ENCODE measurements at places on chromosomes 7 and 10.

DNA sequence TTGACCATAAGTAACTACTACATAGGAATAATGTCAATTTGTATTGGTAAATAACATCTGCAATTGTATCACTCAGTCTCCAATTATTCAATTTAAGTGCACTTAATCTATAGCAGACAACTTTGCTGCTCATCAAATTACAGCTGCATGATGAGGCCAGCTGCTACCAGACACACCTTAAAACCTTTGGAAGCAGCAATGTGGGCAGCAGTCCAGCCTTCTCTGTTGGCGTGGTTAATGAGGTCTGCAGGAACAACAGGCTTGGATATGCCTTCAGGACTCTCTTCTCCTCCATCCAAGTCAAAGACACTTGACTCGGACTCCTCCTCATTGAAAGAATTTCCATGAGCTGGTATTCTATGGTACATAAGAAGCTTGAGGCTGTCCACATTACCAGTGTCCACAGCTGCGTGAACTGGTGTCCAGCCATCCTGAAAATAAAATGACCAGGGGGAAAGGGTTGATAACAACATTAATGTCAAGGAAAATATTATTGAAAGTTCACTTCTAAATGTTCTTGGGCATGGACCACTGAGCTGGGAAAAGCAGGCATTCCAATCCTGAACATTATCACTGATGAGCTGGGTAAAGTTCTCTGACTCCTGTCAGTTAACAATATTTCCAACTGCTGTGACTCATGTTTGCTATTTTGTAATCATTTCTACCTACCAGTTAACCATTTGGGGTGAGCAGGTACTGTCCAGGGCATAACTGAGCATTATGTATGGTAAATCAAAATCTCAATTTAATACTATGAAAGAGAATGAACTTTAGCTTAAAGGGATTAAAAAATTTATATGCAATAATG lies 95.7 kb downstream of the CTTNBP2 start:
- no peak for DNase-seq

DNA sequence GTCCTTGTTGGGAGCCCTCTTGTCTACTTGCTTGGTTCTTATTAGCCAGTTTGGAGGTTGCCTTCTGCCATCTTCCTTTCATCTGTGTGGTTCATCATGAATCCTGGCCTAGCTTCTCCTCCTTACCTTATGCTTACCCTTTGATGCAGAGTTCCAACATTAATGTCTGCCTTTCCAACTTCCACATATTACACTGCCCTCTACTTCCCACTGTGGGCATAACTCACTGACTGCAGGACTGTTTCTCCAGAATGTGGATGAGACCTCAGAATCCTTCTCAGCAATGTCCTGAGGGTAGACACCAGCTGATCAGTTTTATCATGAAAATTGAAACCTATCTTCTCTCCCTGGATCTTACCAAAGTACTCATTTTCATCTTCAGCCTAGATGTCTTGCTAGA lies 491.0 kb downstream of the LRMDA start:
- no peak for DNase-seq

GRCh38 chr10:115871855-115872254 lies 401.2 kb downstream of the GFRA1 start:
- no peak for DNase-seq

- DNase-seq = no peak
These were observed 572 bp downstream of the CHST12 start for GRCh38 chr7:2403718-2404648.

DNA sequence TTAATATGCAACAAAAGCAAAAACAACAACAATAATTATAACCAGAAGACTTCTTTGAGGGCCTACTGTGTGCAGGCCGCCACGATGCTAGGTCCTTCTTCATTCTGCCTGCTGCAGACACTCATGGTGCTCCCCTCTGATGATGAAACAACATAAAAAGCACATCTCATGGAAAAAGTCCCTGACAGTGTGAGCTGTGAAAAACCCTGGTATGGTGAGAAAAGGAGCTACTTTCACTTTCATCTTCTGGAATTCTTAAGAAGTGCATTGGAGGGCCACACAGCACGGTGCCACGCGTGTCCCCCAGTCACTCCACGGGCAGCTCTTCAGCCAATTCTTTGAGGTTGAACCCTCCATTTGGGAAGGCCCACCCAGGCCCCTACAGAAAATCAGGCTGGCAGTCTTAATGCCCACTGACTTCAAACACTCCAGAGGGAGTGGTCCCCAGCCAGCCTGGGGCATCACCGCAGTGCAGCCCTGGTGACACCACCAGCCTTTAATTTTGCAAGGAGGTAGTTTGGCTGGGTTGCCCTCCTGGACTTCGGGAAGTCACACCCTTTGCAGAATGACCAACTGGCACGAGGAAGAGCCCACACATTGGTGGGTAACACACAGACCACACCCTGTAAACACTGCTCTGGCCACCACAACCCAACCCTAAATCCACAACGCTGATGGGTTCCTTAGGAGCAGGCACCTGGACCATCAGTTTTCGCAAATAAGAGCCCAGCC lies 7.7 kb downstream of the KCNMA1 start:
- DNase-seq = no peak

GRCh38 chr7:32068411-32069101 lies 1.7 kb downstream of the PDE1C start:
- no peak for DNase-seq

GRCh38 chr10:103761075-103761920 lies 94.1 kb downstream of the SH3PXD2A start:
- peak; percentile 35 for DNase-seq

GRCh38 chr7:95316588-95316987 lies 7.7 kb downstream of the PON1 start:
- DNase-seq = no peak

GRCh38 chr10:132163278-132163765 lies 23.4 kb upstream of the DPYSL4 start:
- peak; percentile 96 for DNase-seq

- DNase-seq = no peak
These were observed 95.0 kb downstream of the GRB10 start for GRCh38 chr7:50687575-50688225.

DNA sequence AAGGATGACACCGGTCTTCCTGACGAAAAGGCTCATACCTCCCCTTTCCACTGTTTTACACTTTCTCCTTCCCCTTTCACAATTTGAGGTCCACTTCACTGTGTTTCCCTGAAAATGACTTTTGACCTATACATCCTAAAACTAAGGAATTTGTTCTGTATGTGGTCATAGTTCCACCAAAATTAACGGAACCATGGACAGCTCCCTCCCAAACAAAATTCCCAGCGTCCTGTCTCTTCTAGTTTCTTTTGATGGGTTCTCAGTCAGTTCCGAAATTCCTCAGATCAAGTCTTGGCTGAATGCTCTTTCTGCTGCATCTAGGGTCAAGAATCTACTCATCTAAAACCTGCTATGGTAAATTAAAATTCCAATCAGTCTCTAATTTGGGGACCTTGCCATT lies 1191.9 kb downstream of the CNTNAP2 start:
- DNase-seq = no peak

DNA sequence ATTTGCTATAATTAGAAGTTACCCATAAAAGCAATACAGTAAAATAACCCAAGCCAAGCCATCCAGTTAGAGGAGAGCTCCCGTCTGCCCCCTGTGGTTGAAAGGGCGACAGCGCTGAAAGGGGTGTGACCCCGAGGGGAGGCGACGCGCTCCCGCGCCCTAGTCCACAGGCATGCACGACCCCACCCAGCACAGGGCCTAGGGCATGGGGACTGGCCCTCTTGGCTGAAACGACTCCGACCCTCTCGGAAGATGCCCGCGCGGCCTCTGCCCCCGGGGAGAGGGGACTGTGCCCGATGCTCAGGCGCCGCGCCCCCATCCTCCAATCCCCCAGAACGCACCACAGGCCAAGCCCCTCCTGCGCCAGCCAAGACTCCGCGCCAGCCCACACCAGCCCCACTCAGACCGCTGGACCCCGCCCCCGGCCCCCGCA lies 64.0 kb downstream of the CSGALNACT2 start:
- DNase-seq = peak; percentile 15

- no peak for DNase-seq
These were observed 672 bp downstream of the GTPBP4 start for GRCh38 chr10:988667-989545.

- peak; percentile 73 for DNase-seq
These were observed 51.9 kb downstream of the DENND11 start for GRCh38 chr7:141649865-141650634.

- DNase-seq = no peak
These were observed 18.1 kb downstream of the CFAP58 start for GRCh38 chr10:104371753-104372152.

- DNase-seq = peak; percentile 94
These were observed 62.3 kb upstream of the LBX1 start for GRCh38 chr10:101291331-101292193.

- DNase-seq = no peak
These were observed 56.6 kb downstream of the CCDC3 start for GRCh38 chr10:12944931-12945330.

DNA sequence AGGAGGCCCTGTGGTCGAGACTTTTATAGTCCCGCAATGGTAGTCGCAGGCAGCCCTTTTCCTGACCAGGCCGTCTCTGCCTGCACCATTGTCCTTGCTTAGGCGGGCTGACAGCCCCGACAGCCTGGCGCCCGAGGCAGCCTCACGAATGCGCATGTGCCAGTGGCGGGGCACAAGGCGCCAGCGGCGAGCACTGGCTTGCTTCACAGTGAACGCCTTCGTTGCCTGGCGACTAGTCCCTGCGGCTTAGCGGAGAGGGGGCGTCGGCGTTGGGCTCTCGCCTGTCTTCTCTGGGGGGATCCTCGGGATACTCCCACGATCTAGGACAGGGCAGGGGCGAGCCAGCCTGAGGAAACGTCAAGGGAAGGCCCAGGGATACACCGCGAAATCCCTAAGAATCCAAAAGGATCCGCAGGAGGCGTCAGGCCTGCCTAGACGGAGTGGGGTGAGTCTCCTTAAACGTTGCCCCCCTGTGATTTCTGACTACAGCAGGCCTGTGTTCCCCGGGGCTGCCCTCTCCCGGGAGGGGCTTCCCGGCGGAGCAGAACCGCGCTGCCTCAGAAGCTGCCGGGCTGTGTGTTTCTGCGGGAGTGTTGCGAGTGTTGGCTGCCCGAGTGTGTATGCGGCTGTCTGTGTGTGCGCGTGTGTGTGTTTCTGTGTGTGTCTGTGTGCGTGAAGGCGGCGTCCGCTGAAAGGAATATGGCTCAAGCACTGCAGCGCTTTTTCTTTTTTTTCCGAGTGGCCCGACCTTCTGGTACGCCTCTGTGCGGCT lies 20.5 kb upstream of the ZNF273 start:
- DNase-seq = no peak

DNA sequence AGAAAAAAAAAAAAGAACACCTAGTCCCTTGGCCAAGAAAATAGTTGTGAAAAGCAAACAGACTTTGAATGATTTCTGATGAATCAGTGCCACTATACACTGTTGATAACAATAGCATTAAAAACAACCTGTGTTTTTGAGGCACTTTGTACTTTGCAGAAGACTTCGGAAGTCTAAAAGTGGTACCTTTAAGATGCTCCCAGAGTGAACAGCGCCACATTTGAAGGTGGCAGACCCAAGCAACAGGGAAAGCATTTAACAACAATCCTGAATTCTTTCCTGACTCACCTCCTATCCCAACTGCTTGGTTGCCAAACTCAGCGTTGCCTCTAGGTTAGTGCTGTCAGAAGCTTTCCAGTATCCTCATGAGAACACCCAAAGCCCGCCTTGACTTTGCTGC lies 102.5 kb upstream of the CCDC6 start:
- no peak for DNase-seq

DNA sequence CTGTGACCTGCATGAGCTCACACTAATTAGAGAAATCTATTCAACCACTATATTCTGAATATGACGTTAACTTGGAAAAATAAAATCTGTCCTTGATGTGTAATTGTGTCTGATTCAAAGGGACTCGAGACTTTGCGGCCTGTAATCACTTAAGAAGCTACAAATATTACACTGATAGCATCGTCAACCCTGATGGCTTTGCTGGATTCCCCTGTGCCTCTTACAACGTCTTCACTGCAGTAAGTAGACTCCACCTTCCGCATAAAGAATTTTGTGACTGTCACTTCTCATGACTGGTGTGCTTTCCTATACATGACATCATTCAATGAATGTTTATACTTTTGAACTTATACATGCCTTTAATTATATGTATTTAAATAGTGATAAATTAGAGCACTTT lies 10.1 kb downstream of the PNLIP start:
- no peak for DNase-seq

- no peak for DNase-seq
These were observed 8.8 kb upstream of the ZNF248 start for GRCh38 chr10:37865957-37866803.

- DNase-seq = no peak
These were observed 182.4 kb downstream of the PLXNA4 start for GRCh38 chr7:132393789-132394261.

- DNase-seq = no peak
These were observed 464.3 kb upstream of the ADARB2 start for GRCh38 chr10:2201534-2202099.

GRCh38 chr7:25901658-25902057 lies 250.3 kb upstream of the NFE2L3 start:
- no peak for DNase-seq

DNA sequence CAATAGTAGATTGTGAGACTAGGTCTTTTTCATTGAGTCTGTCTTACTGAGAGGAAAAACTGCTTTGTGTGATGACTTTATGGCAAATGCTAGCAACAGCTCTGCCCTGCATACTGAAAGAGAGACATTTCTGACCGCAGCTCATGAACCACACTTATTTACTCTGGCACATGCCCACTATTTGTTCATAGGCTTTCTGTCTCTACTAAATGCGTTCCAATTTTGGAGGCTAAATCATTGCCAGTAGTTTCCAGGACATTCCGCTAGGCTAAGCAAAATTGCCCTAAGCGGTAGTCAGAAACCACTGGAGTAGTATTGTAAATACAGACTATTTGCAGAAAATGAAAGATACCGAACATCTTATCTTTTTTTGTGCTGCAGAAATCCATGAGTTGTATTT lies 55.6 kb upstream of the DLX6 start:
- no peak for DNase-seq

- DNase-seq = no peak
These were observed 249.3 kb upstream of the ZMIZ1 start for GRCh38 chr10:78819361-78820006.

DNA sequence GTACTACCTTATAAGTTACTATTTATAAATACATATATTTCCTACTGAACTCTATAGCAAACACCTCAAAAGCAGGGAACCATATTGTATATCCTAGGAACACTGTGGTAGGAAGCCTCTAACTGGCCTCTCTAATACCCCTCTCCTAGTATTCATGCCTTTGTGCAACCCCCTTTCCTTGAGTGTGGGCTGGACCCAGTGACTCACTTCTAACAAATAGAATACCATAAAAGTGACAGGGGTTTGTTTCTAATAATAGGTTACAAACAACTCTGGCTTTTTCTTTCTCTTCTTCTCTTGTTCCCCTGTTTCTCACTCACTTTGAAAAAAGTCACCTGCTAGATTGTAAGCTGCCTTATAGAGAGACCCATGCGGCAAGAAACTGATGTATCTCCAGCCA lies 51.6 kb upstream of the MACC1 start:
- DNase-seq = no peak

- DNase-seq = no peak
These were observed 71.2 kb upstream of the ARID5B start for GRCh38 chr10:61830072-61830845.

GRCh38 chr7:64180989-64181388 lies 26.0 kb upstream of the ZNF735 start:
- DNase-seq = peak; percentile 28
